ENCODE measurements at places on chromosomes 12 and 14. TPM values are rescaled to one million over a fixed set of nuclear protein-coding genes. Genes with fewer than 3 reads are reported as not detected.

Gene CPNE8
- 9.7 TPM for total RNA-seq

Gene ACVRL1
- 108 TPM for total RNA-seq

Gene KRT7
- total RNA-seq, result not detected

Gene ADGRD1
- 43.8 TPM for total RNA-seq

Gene NYNRIN
- 8.1 TPM for total RNA-seq

Gene SLC6A15
- not detected for total RNA-seq

Gene LEMD3
- 27.2 TPM for total RNA-seq

Gene ACSM4
- not detected for total RNA-seq

Gene LRRC43
- total RNA-seq, result not detected

Gene KRT1
- total RNA-seq, result 7.6 TPM

Gene KRT85
- not detected for total RNA-seq

Gene RNASE3
- 1.3 TPM for total RNA-seq

Gene LIN7A
- 15.6 TPM for total RNA-seq

Gene KLRF1
- 4.5 TPM for total RNA-seq

Gene KRT3
- total RNA-seq, result not detected

Gene AGAP2
- under 0.01 TPM for total RNA-seq

Gene NGB
- not detected for total RNA-seq

Gene PLEKHD1
- not detected for total RNA-seq

Gene KERA
- not detected for total RNA-seq

Gene LRTM2
- not detected for total RNA-seq

Gene TOMM20L
- not detected for total RNA-seq

Gene MYRFL
- total RNA-seq, result 0.18 TPM

Gene KRT82
- total RNA-seq, result not detected

Gene ERBB3
- 218 TPM for total RNA-seq

Gene TEX52
- not detected for total RNA-seq

Gene NPFF
- not detected for total RNA-seq

Gene DAO
- not detected for total RNA-seq

Gene OTOGL
- total RNA-seq, result not detected

Gene TSPAN11
- 1.3 TPM for total RNA-seq

Gene KCNMB4
- 2.9 TPM for total RNA-seq

Gene TAS2R19
- 0.89 TPM for total RNA-seq

Gene TMCC3
- 14.3 TPM for total RNA-seq

Gene PPP4R3A
- total RNA-seq, result 76.8 TPM

Gene FAM90A1
- not detected for total RNA-seq

Gene FBXW8
- 4.1 TPM for total RNA-seq

Gene CLEC4D
- not detected for total RNA-seq

Gene FAM177A1
- total RNA-seq, result 56.4 TPM

Gene HPD
- not detected for total RNA-seq

Gene KRT79
- total RNA-seq, result not detected

Gene SYCP3
- total RNA-seq, result not detected

Gene RCOR1
- total RNA-seq, result 17.0 TPM

Gene ALDH1L2
- 6.1 TPM for total RNA-seq

Gene SMCO3
- total RNA-seq, result not detected

Gene SERPINA10
- not detected for total RNA-seq

Gene SDR9C7
- not detected for total RNA-seq

Gene XRCC3
- 70.1 TPM for total RNA-seq

Gene NPAS3
- under 0.01 TPM for total RNA-seq

Gene TAS2R50
- 7.7 TPM for total RNA-seq
